Uterus (tissue), 4 donors: ENCODE measurements at places on chromosomes 12 and 14. TPM values are rescaled to one million over a fixed set of nuclear protein-coding genes. Genes with fewer than 3 reads are reported as not detected.

- DNase-seq: no peak
- H3K27ac ChIP-seq: no peak overlapping the region
- H3K4me1 ChIP-seq: no peaks in the 10 kb centered on the region
- H3K27me3 ChIP-seq: no peaks in the 10 kb centered on the region
- no peaks in the 10 kb centered on the region for H3K36me3 ChIP-seq
Measured at GRCh38 chr12:15897433-15897832, 13.7 kb upstream of the DERA start.

- no peaks in the 10 kb centered on the region for H3K36me3 ChIP-seq
- no peak overlapping the region for H3K4me3 ChIP-seq
- H3K4me1 ChIP-seq: no peaks in the 10 kb centered on the region
- H3K27me3 ChIP-seq: no peaks in the 10 kb centered on the region
Measured at GRCh38 chr12:99154983-99155336, 492.6 kb upstream of the GARIN6 start.

- H3K27me3 ChIP-seq: no peaks in the 10 kb centered on the region
- no peak overlapping the region for H3K4me3 ChIP-seq
- no peaks in the 10 kb centered on the region for H3K4me1 ChIP-seq
- H3K27ac ChIP-seq: peak overlapping the region; percentile 83
Measured at GRCh38 chr12:123397400-123397799, 13.5 kb downstream of the KMT5A start.

DNA sequence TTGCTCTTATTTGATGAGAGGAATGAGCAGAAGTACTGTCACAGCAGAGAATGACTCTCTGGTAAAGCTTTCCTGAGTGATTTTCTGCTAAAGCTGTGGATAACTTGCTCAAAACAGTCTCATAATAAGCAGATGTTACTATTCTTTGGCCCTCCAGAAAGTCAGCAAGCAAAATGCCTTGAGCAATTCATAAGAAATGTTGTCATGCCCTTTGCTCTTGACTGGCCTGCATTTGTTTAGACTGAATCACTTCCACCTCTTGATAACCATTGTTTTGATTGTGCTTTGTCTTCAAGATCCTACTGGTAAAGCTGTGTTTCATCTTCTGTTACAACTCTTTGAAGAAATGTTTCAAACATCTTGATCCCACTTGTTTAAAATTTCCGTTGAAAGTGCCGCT is 457.9 kb upstream of the FOXG1 start:
- H3K27me3 ChIP-seq: no peaks in the 10 kb centered on the region
- H3K36me3 ChIP-seq: no peaks in the 10 kb centered on the region
- no peak overlapping the region for H3K27ac ChIP-seq
- H3K4me3 ChIP-seq: no peak overlapping the region
- no peaks in the 10 kb centered on the region for H3K4me1 ChIP-seq

GRCh38 chr14:57712698-57713097 is 153.2 kb downstream of the SLC35F4 start:
- H3K36me3 ChIP-seq: no peaks in the 10 kb centered on the region
- H3K27me3 ChIP-seq: no peaks in the 10 kb centered on the region
- H3K27ac ChIP-seq: no peak overlapping the region
- no peak for DNase-seq
- no peak overlapping the region for H3K4me3 ChIP-seq

Gene C12orf60
- 1.1 TPM for total RNA-seq

DNA sequence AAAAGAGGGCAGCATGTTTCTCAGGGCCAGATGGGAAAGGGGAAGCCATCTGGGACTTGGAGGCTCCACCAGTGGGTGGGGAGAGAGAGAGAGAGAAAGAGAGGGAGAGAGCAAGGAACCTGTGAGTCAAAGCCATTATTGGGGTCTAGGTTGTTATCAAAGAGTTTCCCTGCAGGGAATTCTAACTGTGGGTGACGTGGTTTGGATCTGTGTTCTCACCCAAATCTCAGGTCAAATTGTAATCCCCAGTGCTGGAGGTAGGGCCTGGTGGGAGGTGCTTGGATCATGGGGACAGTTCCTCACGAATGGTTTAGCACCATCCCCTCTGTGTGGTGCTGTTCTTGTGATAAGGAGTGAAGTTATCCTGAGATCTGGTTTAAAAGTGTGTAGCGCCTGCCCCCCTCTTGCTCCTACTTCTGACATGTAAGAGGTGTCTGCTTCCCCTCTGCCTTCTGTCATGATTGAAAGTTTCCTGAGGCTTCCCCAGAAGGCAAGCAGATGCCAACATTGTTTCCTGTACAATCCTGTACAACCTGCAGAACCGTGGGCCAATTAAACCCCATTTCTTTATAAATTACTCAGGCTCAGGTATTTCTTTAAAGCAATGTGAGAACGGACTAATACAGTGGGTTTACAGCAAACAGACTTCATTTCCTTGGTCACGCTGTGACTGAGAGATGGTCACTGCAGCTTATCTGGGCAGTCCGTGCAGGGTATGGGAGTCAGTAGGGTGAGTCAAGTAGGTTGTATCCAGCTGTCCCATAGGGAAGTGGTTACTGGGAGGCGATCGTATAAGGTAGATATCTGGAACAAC is 52.4 kb downstream of the CCDC91 start:
- H3K4me3 ChIP-seq: no peak overlapping the region
- no peaks in the 10 kb centered on the region for H3K27me3 ChIP-seq
- no peaks in the 10 kb centered on the region for H3K4me1 ChIP-seq
- no peak overlapping the region for H3K27ac ChIP-seq
- DNase-seq: no peak
- no peaks in the 10 kb centered on the region for H3K36me3 ChIP-seq

Gene ASPG
- total RNA-seq: not detected

- DNase-seq: no peak
- no peaks in the 10 kb centered on the region for H3K27me3 ChIP-seq
- H3K36me3 ChIP-seq: no peaks in the 10 kb centered on the region
- H3K4me1 ChIP-seq: no peaks in the 10 kb centered on the region
Measured at GRCh38 chr12:65430571-65431306, 152.3 kb downstream of the MSRB3 start.

Gene ADAM21
- total RNA-seq: 0.07 TPM

GRCh38 chr12:80441921-80442320 is 2.1 kb upstream of the PTPRQ start:
- no peak overlapping the region for H3K27ac ChIP-seq
- no peak for DNase-seq

GRCh38 chr14:82667006-82667405 is 1133.4 kb upstream of the SEL1L start:
- no peak overlapping the region for H3K27ac ChIP-seq
- no peak for DNase-seq
- H3K36me3 ChIP-seq: no peaks in the 10 kb centered on the region
- no peak overlapping the region for H3K4me3 ChIP-seq
- no peaks in the 10 kb centered on the region for H3K4me1 ChIP-seq

Gene TAS2R43
- 19.5 TPM for total RNA-seq
